Left ventricle myocardium superior (tissue), 1 donor: ENCODE measurements at places on chromosomes 6 and 20. TPM values are rescaled to one million over a fixed set of nuclear protein-coding genes. Genes with fewer than 3 reads are reported as not detected.

DNA sequence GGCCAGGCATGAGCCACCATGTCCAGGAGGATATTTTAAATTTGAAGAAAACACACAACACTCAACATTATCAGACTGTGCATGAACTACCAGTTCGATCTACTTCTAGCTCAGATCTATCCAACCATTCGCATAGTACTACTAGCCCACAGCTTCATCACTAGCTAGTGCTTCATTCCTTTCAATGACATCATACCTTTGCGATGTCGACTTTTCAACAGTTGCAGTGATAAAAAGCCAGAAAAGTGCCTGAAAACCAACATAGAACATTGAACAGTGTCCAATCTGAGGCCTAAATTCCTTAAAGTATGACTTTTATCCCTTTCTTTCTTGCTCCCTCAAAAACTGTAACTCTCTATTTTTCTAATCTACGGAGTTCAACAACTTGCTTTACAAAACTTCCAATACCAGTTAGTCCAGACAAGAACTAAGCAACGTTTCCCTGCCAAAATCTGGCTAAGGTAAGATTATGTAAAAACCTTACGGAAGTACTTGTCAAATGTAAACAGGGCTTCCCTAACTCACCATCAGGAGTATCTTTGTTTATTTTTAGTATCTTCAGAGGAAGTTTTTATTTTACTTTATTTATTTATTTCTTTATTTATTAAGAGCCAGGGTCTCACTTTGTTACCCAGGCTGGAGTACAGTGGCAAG, 434.0 kb upstream of the JARID2 start:
- DNase-seq = no peak

DNA sequence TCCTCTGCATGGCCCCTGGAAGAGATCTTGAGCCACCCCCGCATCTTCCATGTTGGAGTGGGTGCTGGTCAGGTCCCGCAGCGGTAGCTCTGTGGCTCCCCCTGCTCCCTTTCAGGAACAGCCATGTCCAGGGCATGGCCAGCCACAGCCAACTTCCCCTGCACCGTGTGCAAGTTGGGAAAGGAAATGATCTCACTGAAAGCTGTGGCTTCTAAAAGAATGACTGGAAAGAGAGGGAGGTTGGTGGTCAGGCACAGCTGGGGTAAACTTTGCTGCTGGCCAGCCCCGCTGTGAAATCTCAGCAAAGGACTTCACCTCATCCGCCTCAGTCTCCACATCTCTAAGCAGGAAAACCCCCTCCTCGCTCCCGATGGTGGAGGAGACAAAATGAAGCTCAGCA, 153.6 kb upstream of the CST7 start:
- DNase-seq = no peak

- DNase-seq = no peak
These were observed 241.8 kb upstream of the MMS22L start for GRCh38 chr6:97524811-97525210.

DNA sequence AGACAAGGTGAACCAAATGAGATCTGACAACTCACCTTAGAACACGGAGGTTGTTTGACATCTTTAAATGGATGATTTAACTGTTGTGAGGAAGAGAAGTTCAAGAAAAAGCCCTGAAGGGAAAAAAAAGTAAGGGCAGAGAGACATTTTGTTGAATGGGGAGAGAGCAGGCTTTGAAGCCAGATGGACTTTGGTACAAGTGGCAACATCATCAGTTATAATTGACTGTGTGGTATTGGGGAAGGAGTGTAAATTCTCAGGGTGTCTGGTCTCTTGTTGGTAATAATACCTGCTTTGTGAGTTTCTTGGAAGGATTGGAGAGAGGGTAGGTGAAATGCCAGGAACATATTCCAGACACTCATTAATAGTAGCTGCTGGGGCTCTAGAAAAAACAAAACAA, 21.6 kb downstream of the OGFRL1 start:
- no peak for DNase-seq

STMND1 gene
- total RNA-seq = not detected

C20orf141 gene
- total RNA-seq = not detected

GRCh38 chr20:43285170-43285569, 95.5 kb upstream of the PTPRT start:
- DNase-seq = no peak

PREX1 gene
- total RNA-seq = 8.3 TPM

TUBB2B gene
- total RNA-seq = 1.0 TPM

DNA sequence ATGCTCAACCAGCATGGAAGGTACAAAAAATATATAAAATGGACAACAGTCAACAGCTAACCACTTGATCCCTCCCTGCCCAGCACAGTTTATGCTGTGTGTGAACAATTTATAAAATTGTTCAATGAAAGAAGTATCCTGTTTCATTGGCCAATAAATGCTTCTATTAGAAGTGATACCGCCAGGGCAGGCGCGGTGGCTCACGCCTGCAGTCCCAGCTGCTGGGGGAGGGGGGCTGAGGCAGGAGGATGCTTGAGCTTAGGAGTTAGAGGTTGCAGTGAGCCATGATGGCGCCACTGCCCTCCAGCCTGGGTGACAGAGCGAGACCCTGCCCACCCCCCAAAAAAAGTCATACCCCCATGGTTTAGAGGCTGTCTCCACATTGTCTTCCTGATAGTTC, 4.6 kb downstream of the AGPAT4 start:
- DNase-seq = no peak

DNA sequence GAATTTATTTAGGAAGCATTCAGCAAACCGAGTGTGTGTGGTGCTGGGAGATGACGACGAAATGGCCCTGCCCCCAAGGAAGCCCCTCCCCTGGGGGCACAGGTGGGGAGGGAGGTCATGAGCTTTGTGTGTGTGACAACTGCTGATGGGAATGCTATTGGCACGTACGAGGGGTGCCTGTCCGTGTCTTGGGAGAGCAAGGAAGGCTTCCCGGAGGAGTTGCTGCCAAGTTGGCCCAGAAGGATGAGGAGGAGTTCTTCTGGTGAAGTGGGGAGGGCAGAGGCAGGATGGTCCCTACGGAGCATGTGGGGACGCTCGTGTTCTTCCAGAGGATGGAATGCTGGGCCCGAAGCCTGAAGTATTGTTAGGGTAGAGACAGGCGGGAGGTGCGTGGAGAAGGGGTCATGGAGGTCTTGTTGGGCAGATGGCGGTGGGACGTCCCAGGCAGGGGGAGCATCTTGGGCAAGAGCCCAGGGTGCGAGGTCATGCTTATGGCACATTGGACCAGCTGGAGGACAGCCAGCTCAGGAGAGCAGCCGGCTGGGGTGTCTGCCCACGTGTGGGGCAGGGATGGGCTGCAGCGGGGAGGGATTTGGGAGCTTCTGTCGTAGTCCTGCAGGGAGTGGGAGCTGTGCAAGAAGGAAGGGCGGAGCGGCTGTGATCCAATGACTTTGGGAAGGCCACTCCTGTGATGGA, 46.1 kb downstream of the SYNJ2 start:
- DNase-seq = peak; percentile 53

DNA sequence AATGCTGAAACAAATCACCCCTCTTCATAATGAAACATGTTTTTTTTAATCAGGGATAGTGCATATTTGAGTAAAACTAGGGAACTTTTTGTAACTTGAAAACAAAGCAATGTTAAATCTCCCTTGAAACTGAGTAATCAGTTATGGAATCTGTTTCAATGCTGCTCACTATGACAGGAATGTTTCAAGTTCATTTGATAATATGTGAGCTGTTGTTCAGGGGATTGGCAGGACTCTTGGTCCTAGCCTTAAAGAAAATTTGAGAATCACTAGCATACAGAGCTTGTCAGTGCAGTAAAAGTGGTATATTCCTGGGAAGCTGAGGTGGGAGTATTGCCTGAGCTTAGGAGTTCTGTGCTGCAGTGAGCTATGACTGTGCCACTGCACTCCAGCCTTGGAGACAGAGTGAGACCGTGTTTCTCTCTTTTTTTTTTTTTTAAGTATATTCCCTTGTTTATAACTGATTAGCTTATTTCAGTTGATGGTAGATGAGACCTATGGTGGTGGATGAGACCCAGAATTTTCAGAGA, 21.6 kb upstream of the CALHM6 start:
- no peak for DNase-seq

TP53TG5 gene
- 2.1 TPM for total RNA-seq

- no peak for DNase-seq
These were observed 33.2 kb downstream of the BANF2 start for GRCh38 chr20:17732907-17733521.

DNA sequence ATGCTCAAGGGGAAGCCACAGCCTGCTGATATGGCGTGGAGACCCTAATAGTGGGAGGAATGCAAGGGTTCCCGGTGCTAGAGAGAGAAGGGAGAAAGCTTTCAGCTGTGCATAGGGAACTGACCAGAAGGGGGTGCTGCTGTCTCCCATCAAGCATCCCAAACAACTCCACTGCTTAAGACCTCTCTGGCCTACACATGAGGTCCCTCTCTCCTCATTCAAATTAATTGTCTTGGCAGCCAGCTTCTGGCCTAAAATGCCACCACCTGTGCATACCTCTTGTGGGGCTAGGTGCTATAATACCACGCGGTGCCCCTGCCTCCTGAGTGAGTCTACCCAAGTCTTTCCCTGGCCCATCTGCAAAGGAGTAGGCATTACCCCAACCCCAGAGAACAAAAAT, 14.5 kb downstream of the ADISSP start:
- no peak for DNase-seq

SDC4 gene
- total RNA-seq = 76.9 TPM

- DNase-seq = no peak
These were observed 16.8 kb upstream of the SIRPB1 start for GRCh38 chr20:1636621-1637020.

DNA sequence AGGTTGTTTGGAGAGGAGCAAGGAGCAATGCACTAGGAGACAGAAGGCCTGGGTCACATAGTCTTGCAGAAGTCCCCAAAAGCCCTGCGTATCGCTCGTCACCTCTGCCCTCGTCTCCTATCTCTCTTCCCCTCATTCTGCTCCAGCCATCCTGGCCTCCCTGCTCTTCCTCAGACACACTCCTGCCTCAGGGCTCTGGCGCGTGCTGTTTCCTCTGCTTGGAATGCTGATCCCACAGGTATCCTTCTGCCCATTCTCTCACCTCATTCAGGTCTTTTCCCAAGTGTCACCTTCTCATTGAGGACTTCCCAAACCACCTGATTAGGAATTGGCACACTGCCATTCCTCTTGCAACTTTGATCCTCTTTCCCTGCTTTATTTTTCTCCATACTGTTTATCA, 9.0 kb upstream of the SLC2A10 start:
- no peak for DNase-seq

DNA sequence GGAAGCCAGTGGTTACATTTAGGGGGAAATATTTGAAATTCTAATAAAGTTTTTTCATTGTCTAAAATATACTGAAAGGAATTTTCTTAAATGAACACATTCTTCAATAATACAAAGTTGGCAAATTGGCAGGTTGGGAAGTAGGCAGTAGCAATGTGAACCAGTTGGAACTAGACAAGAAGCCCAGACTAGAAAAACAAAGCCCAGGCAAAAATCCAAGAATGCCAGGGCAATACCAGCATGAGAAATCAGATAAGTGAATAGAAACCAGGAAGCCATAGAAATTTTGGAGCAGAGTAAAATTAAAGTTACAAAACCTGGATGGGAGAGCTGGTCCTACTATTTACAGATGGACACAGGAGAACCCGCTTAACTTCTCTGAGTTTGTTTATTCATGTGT, 52.2 kb downstream of the TPBG start:
- DNase-seq = no peak

SLC22A7 gene
- total RNA-seq = not detected

HLA-DQA1 gene
- 4.9 TPM for total RNA-seq

DNA sequence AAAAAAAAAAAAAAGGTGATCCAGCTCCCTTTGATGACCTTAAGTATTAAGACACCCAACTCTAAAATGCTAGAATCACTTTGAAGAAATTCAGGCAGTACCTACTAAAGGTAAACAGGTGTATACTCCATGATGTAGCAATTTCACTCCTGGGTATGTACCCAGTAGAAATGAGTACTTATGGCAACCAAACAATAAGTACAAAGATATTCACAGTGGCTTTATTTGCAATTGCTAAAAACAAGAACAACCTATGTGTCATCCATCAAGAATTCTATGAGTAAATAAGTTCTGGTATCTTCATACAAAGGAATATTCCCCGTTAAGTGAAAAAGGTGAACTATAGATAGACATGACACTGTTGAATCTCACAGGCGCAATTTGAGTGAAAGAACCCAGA, 29.4 kb downstream of the MDGA1 start:
- no peak for DNase-seq

ZNF311 gene
- total RNA-seq = 0.30 TPM

GRCh38 chr6:33443025-33443424, 11.4 kb upstream of the ZBTB9 start:
- DNase-seq = no peak

GOPC gene
- 19.3 TPM for total RNA-seq

PEX3 gene
- total RNA-seq = 21.7 TPM

RIMS1 gene
- total RNA-seq = 1.2 TPM

- no peak for DNase-seq
These were observed 92.3 kb downstream of the RFPL4B start for GRCh38 chr6:112439432-112439831.

PAX1 gene
- not detected for total RNA-seq

GRCh38 chr6:125922322-125922860, 34.2 kb upstream of the HINT3 start:
- DNase-seq = no peak

DNA sequence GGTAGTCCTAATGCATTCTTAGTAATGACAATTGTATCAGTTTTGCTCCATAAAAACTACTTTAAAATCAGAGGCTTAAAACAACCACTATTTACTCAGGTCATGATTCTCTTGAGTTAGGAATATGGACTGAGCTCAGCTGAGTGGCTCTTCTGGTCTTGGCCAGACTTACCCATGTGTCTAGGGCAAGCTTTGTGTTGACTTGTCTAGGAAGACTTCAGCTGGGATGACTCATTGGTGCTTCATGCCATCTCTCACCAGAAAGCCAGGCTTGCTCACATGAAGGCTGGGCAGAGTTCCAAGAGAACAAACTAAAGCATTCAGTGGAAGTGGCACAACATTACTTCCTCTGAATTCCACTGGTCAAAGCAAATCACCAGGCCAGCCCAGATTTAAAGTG, 155.3 kb downstream of the DHX35 start:
- no peak for DNase-seq

SLA2 gene
- total RNA-seq = 0.47 TPM

GRCh38 chr6:108570517-108570916, 9.8 kb downstream of the FOXO3 start:
- DNase-seq = no peak

GRCh38 chr6:14037402-14038277, 79.9 kb upstream of the CD83 start:
- no peak for DNase-seq

DNA sequence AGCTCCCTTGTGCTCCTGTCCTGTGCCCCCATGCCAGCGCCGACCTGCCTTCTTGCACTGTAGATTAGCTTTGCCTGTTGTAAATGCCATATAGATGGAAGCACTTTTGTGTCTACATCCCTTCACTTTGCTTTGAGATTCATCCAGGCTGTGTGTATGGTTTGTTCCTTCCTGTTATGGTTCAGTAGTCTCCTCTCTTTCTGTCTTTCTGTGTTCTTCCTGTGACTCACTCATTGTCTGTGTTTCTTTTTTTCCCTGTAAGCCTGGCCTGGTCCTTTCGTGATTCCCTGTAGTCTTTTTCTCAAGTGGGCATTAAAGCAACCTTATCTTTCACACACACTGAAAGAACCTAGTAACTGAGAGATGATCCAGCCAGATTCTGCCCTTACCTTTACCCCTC, 66.6 kb downstream of the JARID2 start:
- DNase-seq = no peak

HLA-B gene
- 431 TPM for total RNA-seq

IPCEF1 gene
- 1.7 TPM for total RNA-seq

GRCh38 chr6:84361372-84362192, 134.1 kb upstream of the CEP162 start:
- no peak for DNase-seq

VWA7 gene
- 12.8 TPM for total RNA-seq
